GM06990 (cell line): ENCODE measurements at places on chromosomes 5 and 9.

DNA sequence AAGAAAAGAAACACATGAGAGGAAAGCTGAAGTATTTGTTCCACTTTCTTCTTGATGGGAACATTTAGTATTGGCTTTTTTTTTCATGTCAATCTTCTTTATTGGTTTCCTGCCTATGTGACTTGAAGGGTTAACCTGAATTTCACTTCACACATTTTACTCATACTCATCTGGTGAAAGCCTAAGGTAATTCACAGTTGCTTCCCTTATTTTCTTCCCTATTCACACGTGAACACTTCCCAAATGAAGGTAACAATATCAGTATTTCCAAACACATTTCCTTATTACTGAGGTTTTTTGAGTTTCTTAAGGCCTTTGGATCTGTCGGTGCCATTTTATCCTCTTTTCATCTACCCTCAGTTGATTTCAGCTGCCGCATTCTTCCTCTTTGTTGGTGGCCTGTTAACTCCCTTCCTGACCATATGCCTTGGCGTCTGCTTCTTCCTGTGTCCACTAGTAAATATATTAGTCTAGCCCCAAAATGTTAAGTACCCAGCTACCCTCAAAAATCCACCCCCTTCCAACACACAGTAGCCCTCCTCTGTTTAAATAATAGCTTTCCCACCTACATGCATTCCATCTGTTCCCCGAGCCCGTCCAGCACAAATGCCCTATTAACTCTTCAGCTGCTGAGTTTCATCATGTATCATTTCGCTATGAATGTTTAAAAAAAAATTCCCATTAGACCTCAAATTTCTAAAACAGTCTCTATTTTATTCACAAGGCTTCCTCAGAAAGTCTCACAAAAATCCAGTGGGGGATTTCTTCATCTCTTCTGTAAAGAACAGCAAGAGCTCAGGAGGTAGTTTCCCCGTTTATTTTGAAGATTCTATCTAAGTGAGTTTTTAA lies 97.3 kb downstream of the USP20 start:
- DNase-seq = peak; percentile 32

DNA sequence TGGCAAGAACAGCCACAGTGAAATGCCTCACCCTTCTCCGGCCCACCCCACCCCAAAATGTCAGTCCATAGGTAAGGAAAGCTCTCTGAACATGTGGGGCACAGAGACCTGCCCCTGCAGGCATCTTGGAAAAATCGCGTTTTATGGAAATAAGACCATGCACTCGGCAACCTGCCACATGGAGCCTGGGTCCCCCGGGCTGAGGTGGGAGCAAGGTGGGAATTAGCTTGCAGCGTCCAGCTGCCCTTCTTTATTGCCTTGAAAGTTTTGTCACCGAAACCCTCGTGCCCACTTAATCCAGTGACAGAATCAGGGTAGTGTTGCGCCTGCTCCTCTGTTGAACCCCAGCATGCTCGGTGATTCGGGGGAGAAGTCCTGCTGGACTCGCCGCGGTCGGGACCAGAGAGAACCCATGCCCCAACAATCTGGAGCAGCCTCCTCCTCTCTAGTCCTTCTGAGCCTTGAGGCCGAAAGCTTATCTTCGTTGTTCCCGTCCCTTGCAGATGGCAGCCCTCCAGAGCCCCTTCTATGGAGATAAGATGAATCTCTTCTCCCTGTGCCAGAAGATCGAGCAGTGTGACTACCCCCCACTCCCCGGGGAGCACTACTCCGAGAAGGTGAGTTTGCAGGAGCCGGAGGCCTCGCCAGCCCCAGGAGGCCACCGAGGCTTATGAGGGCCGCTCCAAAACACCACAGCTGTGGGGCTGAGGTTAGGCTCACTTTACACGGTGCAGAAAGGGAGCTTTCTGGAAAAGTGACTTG lies 67.9 kb downstream of the PSMB7 start:
- DNase-seq = no peak

DNA sequence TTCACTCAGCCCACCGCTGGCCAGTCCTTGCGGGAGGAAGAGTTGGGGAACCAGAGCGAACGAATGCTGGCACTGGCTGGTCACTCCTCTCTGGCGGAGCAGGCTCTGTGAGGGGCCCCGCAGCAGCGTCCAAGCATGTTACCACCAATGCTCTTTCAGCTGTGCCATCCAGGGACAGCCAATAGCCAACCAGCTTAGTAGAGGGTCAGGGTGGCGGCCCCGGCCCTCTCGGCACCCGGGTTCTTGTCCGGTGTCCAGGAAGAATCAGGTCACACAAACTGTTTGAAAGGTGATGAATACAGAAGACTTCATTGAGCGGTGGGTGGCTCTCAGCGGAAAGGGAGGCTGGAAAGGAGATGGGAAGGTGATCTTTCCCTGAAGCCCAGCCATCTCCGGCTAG lies 135.3 kb downstream of the EGFLAM start:
- no peak for DNase-seq

DNA sequence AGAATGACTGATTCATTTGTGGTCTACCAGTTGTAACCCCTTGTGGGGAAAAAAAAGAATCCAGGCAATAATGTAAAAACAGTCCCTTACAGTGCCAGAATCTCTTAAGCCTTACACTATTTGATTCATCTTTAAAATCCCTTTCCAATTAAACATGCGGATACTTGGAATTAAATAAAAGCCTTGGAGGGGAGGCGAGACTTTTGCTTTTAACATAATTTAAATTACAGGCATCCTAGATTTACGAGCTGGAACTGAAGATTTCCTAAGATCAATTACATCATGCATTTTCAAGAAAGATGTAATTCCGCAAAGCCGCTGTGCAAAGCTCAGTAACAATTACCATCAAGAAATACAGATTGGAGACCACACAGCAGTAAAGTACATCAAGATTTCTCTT lies 370.2 kb downstream of the MTRR start:
- no peak for DNase-seq

- DNase-seq = no peak
These were observed 581.7 kb upstream of the RIOK2 start for GRCh38 chr5:97764700-97765099.

- peak; percentile 67 for DNase-seq
These were observed 149.2 kb upstream of the KLF9 start for GRCh38 chr9:70563431-70564204.

DNA sequence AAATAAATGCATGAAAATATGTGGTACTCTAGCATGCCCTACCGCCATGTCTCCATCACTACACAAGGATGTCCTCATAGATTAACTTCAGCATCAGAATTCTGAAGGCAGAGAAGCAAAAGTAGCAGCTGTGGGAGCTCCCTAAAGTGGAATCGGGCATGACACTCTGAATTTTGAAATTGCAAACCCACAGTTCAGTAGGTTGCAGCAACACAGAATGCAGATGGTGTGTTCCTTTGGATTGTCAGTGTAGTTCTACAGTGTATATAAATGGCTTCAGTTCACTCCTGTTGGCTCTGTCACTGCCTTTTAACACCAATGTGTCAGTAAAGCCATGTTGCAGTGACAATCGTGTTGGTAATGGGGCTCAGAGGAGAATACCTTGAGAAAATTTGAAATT lies 973.6 kb upstream of the WWC1 start:
- no peak for DNase-seq

DNA sequence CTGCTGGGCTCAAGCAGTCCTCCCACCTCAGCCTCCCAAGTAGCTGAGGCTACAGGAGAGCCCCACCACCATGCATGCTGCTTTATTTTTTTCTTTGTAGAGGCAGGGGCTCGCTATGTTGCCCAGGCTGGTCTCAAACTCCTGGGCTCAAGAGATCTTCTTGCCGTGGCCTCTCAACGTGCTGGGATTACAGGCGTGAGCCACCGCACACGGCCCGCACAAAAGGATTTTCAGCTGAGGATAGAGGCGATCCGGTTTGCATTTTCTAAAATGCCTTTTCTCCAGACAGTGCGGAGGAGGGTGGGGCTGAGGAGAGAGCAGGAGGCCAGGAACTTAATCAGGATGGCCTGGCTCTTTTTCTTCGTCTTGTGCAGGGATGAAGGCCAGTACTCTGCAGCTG lies 6.9 kb downstream of the HRH2 start:
- DNase-seq = no peak

- no peak for DNase-seq
These were observed 11.8 kb downstream of the RMI1 start for GRCh38 chr9:83992407-83992806.
